ENCODE measurements at places on chromosomes 2 and 18.

DNA sequence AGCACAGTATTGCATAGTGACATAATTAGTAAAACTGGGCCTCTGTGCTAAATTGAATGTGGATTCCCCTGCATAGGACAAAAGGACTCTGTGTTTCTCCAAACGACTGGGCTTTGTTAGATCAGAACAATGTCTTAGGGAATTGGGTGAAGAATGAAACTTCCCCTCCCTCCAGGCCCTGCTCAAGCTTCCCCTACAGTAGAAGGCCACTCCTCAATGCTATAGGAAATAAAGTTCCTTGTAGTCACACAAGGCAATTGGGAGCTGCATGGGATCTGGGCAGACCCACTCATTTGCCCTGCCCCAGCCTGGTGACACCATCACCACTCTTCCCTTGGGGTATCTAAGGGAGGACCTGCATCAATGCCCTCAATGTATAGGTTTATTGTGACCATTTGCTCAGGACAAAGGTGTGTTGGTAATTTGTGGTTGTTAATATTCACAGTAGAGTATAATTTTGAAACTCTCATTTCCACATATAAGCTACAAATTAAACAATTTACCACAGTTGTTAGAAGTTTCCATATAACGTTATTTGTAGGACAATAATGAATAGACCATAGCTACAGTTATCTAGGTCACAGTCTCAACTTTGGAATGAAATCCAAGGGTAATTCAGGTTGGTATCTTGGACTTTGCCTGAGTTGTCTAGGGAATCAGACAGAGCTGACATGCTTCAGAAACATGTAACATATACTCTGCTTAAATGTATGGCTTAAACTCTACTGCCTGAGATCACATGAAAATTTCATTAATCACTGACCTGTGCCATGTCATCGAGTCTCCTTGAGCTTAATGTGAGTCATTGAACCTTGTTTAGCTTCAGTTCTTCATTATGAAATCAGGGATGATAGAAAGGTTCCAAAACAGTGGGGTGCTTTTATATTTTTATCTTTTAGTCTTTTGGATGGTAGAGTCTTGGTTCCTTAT is 64.8 kb upstream of the DARS1 start:
- no peak for DNase-seq

DNA sequence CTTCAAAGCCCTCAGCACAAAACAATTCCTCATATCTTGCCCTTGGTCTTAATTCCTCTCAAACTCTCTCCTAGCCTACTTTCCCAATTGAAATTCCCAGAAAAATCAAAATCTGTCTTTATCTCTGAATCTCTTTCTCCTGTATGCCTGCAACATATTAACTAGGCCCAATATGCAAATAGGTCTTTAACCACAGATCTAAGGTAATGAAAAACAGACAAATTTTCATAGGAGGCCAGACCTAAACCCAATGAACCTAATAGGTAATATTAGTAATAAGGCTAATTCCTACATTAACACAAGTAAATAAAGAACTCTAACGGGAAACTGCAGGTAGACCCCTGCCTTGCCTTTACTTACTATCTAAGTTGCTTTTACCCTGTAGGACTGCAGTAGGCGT is 41.4 kb downstream of the WDR33 start:
- DNase-seq, result no peak

GRCh38 chr2:225270053-225270452 is 129.5 kb upstream of the NYAP2 start:
- DNase-seq, result no peak

DNA sequence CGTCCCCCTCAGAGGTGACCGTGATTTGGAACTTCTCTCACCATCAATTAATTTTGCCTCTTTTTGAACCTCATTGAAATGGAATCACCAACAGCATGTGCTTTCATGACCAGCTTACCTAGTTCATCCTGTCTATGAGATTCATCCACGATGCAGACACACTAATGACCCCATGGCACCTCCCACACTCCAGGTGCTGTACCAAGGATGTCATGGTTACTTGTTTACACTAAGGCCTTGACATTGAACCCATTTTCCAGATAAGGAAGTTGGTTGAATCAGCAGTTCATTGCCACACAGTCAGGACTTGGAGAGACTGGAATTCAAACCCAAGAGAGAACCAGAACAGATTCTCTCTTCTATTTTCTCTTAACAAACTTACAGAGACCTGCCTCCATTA is 139.0 kb downstream of the ZFP36L2 start:
- DNase-seq, result no peak

DNA sequence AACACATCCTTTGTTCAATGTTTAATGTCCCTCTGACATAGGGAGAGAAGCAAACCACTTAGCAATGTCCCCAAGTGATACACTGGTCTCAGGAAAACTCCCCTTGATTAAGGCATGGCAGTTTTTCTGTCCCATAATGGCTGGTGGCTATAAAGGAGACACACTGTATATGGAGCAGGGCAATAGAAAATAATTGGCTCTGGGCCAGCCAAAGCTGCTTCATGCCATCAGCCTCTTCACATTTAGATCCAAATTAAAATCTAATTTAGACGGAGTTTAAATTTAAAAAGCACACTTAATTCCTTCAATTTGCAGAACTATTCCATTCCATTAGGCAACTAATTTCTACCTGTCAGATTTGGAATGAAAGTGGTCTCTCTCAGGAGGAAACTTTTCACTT is 638.1 kb downstream of the DSC3 start:
- no peak for DNase-seq

- no peak for DNase-seq
Observed at GRCh38 chr2:140597836-140598235, 1533.0 kb downstream of the LRP1B start.
